ENCODE measurements at places on chromosomes 5 and 9. TPM values are rescaled to one million over a fixed set of nuclear protein-coding genes. Genes with fewer than 3 reads are reported as not detected.

SLC4A9 gene
- total RNA-seq: 0.23 TPM

INSL4 gene
- not detected for total RNA-seq

AMBP gene
- total RNA-seq: not detected

NMUR2 gene
- total RNA-seq: not detected

PPP3R2 gene
- total RNA-seq: 2.2 TPM

GRXCR2 gene
- total RNA-seq: not detected

CAMK2A gene
- total RNA-seq: 1.1 TPM

POC5 gene
- 9.5 TPM for total RNA-seq

CENPK gene
- 28.9 TPM for total RNA-seq

EQTN gene
- total RNA-seq: not detected

TAS2R1 gene
- not detected for total RNA-seq

PLEKHG4B gene
- total RNA-seq: 6.8 TPM

KCNMB1 gene
- 1.1 TPM for total RNA-seq

PTGS1 gene
- total RNA-seq: 33.4 TPM

ARL14EPL gene
- total RNA-seq: not detected

ISCA1 gene
- 41.9 TPM for total RNA-seq

FIBCD1 gene
- 0.33 TPM for total RNA-seq

LCN2 gene
- total RNA-seq: not detected

GRAMD2B gene
- total RNA-seq: 13.4 TPM

FAM221B gene
- total RNA-seq: not detected

PCDHGA6 gene
- 3.9 TPM for total RNA-seq

EIF4E1B gene
- 0.54 TPM for total RNA-seq

PCDHGB6 gene
- total RNA-seq: 60.0 TPM

Measured in endothelial cell (in vitro differentiated cells).